ENCODE measurements at places on chromosomes 3 and 15.

- DNase-seq, result no peak
These were observed 35.9 kb downstream of the ITPR1 start for GRCh38 chr3:4528819-4529600.

DNA sequence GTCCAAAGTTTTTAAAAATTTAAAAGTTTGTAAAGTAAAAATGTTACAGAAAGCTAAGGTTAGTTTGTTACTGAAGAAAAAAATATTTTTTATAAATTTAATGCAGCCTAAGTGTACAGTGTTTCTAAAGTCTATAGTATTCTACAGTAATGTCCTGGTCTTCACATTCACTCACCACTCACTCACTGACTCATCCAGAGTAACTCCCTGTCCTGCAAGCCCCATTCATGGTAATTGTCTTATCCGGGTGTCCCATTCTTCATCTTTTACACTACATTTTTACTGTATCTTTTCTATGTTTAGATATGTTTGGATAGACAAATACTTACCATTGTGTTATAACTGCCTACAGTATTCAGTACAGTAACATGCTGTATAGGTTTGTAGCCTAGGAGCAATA is 36.7 kb upstream of the ATP10A start:
- DNase-seq, result no peak

- no peak for DNase-seq
These were observed 47.9 kb upstream of the SYNM start for GRCh38 chr15:99057020-99057419.

DNA sequence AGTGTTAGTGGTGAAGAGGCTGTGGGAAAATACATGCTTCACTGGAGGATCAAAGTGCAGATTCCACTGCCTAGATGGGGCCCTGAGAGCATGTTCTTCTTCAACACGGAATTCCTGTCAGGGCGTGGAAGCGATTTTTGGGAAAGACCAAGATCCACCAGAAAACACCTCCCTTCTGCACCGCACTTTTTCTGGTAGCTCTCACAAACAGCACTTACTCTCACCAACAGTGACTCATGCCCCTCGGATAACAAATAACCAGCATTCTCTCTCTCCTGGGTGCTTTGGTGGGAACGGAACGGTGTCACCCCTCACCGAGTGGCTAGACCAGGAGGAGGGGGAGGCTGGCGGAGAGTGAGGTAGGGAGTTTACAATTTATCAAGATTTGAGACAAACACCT is 40.1 kb downstream of the ADAMTSL3 start:
- no peak for DNase-seq

- no peak for DNase-seq
These were observed 116.0 kb downstream of the XXYLT1 start for GRCh38 chr3:195154793-195155535.

Measured in coronary artery (tissue), 2 donors.